Urothelium cell line (cell line): ENCODE measurements at places on chromosomes 1 and 21.
A peak's percentile ranks its signal among the peaks of the same experiment; 100 is the strongest.

DNA sequence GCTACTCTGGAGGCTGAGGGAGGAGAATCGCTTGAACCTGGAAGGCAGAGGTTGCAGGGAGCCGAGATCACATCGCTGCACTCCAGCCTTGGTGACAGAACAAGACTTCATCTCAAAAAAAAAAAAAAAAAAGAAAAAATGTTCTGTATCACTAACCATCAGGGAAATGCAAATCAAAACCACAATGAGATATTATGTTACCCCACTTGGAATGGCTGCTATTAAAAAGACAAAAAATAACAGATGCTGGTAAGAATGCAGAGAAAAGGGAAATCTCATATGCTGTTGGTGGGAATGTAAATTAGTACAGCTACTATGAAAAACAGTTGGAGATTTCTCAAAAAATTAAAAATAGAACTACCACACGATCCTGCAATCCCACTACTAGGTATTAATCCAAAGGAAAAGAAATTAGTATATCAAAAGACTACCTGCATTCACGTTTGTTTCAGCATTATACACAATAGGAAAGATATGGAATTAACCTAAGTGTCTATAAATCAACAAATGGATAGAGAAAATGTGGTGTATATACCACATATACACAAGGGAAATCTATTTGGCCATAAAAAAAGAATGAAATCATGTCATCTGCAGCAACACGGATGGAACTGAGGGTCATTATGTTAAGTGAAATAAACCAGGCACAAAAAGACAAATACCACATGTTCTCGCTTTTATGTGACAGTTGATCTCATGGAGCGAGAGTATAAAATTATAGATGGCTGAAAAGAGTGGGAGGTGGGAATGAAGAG, 62.6 kb downstream of the ABL2 start:
- DNase-seq, result no peak

DNA sequence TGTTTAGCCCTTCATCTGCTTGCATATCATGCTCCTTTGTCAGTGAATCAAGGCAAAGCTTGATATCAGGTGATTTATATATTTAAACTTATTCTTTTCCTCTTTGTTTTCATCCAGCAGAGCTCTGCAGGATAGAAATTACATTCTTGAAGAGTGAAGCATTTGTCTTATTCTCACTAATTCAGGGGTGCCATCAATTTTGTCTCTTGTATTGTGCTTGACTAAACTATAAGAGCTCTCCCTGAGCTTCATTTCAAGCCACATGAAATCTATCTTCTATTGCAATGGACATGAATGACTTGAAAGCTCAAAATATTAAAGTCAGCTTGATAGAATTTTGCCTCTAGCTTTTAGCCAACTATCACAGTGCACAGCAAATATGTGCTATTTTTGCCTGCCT, 236.7 kb upstream of the KCTD3 start:
- no peak for DNase-seq

GRCh38 chr1:14909920-14910460, 243.6 kb upstream of the TMEM51 start:
- DNase-seq, result no peak

GRCh38 chr1:204580862-204581261, 64.7 kb downstream of the MDM4 start:
- no peak for DNase-seq

- peak; percentile 86 for DNase-seq
Observed at GRCh38 chr1:43329995-43330751, 7.4 kb upstream of the MPL start.

DNA sequence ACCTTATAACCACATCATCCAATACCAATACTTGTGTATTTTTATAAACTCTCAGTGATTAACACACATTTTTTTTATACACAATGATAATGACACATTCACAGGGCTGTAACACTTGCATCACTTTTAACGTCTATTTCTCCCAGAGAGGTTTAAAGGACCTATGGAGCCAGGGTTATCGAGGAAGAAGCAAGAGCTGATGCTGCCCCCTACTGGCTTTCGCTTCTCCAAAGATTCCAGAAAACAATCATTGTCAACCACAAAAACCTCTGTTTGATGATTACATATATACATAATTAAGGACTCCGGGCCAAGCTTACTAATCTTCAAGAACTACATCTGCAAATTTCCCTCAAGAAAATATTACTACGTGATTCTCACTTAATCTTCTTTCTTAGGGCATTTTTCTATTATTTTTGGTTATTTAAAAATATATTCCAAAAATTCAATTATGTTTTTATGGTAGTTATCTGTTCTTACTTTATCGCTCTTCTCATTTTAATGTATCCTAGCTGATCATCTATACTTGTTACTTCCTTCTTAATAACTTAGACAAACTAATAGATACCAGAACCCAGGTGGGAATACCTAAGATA, 214.5 kb downstream of the VAV3 start:
- peak; percentile 27 for DNase-seq

DNA sequence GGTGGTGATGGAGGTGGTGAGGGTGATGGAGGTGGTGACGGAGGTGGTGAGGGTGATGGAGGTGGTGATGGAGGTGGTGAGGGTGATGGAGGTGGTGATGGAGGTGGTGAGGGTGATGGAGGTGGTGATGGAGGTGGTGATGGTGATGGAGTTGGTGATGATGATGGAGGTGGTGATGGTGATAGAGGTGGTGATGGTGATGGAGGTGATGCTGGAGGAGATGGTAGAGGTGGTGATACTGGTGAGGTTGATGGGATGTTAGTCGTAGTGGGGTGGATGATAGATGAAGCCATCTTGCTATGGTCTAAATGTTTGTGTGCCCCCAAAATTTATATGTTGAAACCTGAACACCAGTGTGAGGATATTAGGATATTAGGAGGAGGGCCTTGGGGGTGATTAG, 25.3 kb upstream of the IFNLR1 start:
- no peak for DNase-seq

- no peak for DNase-seq
Observed at GRCh38 chr1:229133811-229134210, 137.1 kb upstream of the RAB4A start.
